ENCODE measurements at places on chromosomes 12 and 14.
A peak's percentile ranks its signal among the peaks of the same experiment; 100 is the strongest.

- DNase-seq: no peak
Observed at GRCh38 chr12:57148469-57149244, 1.2 kb upstream of the LRP1-AS start.

GRCh38 chr12:64545081-64545382 lies 65.3 kb upstream of the RASSF3 start:
- no peak for DNase-seq

DNA sequence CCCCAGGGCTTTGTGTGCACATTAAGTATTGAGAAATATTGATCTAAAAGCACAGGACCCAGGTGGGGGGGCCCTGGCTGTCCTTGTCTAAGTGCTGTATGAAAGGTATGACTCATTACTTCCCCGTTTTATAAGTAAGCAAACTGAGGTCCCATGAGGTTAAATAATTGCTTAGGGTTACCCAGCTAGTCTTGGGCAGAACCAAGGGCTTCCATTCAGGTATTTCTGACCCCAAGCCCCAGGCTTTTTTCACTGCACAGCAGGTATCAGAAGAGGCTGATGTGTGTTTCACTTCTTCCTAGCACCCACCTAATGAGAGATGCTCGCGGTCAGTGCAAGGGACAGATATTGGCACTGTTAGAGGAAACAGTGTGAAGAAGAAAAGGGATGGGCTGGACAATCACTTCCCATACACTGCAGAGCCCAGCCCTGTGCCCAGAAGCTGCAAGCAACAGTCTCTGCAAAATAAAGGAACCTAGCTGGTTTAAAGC lies 4.7 kb upstream of the TC2N start:
- no peak for DNase-seq

DNA sequence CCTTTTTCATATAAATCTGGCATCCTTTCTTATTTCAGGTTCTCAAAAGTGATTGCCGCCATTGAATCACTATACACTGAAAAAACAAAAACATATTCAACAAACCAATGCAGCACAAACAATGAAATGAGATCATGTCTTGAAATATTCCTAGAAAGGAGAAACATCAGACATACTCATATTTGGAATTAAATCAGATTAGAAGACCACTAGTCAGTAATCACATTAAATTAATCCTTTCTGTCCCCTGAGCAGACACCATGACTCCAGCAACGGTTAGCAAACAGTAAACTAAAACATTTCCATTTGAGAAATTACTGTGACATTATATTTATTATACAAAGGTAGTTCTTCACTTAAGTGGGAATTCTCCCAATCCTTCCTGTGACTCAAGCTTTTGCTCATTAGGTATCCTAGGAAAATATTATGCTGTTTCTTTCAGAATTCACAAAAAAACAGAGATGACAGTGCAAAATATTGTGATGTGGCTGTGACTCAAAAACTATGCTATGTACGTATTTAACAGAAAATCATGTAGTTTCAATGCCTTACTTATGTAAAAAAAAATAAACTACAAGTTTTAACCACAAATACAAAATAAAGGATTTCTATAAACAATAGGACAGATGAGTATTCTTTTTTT lies 29.7 kb downstream of the CPNE8 start:
- DNase-seq: peak; percentile 40

GRCh38 chr12:92108651-92109050 lies 37.0 kb downstream of the BTG1 start:
- DNase-seq: no peak

DNA sequence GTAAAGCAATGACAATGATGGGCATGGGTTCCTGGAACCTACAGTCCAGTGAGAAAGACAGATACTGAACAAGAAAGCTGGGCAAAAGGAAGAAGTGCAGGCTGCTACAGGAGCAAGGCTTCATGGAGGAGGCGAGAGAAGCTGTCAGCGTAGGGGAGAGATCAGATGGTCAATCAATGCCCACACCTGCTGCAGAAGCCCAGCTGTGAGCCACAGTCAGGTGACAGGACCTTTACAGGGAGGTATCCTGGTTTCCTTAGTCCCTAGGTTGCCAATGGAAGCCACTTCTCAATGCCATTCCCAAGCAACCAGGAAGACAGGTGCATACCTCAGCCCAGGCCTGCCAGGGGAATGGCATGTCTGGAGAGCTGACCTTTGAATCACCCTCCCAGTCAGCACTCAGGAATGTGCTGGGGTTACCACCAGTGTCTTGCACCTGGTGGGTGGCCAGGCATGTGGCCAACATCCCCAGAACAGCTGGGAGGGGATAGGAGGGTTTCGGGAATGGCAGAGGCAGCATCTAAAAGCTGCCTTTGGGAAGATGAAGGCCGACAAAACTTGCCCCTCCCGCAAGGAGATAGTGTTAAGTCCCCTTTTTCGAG lies 170.3 kb downstream of the TTC7B start:
- no peak for DNase-seq

- DNase-seq: no peak
Observed at GRCh38 chr12:33678221-33678964, 238.8 kb upstream of the SYT10 start.

All from D341Med (cell line).